DMS53 (cell line): ENCODE measurements at places on chromosomes 16 and 17.

GRCh38 chr16:88723911-88724310 is 17.6 kb downstream of the CTU2 start:
- no peak for DNase-seq

GRCh38 chr17:46166692-46167249 is 26.5 kb downstream of the KANSL1 start:
- no peak for DNase-seq

GRCh38 chr16:69181-69580 is 3.2 kb downstream of the RHBDF1 start:
- no peak for DNase-seq

GRCh38 chr16:32116080-32116479 is 137.0 kb upstream of the TP53TG3D start:
- DNase-seq: peak; percentile 5
